ENCODE measurements at places on chromosomes 3 and 15.

DNA sequence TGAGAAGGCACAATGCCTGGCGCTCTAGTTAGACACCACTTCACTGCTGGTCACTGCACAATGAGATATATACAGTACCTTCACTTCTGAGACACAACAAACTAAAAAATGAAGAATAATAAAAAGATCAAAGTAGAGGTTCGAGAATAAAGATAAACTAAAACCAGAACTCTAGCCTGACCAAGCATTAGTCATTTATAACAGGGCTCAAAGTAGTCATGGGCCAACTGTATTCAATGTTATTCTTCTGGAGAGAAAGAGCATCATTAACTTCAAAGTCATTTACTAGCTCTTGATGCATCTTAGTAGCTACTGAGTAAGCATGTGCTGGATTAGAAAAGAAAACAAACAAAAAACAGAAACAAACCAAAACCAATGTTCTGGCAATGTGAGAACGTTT, 145.2 kb downstream of the SSR3 start:
- no peak for DNase-seq

- DNase-seq: no peak
These were observed 1.0 kb downstream of the GLYCTK start for GRCh38 chr3:52288674-52289073.

- DNase-seq: no peak
These were observed 10.9 kb downstream of the FAM81A start for GRCh38 chr15:59448871-59449270.

- no peak for DNase-seq
These were observed 110.4 kb downstream of the C3orf70 start for GRCh38 chr3:185042312-185043050.

GRCh38 chr3:100044369-100044768, 69.9 kb downstream of the FILIP1L start:
- DNase-seq: no peak

DNA sequence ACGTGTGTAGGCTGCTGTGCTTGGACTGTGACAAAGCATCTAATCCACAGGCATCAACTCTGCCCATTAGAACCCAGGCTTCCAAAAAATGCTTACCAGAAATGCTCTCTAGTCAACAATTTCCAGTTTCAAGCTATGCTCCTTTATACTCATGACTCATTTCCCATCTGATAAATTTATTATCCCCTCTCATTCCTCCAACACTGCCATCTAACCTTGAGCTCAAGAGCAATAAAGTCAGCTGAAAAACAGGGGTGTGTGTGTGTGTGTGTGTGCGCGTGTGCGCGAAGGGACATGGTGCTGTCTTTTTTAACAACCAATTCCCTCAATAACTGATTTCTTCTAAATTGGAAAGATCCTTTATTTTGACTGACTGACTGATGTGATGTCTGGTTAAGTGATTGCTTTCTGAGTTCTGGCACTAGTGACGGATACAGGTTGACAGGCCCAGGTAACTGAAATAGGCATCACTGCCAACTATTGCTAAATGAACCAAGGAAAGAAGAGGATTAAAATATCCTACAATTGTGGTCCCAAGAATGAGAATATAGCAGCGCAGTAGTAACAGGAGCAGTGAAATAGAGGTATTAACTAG, 405.5 kb downstream of the ZNF385D start:
- no peak for DNase-seq

DNA sequence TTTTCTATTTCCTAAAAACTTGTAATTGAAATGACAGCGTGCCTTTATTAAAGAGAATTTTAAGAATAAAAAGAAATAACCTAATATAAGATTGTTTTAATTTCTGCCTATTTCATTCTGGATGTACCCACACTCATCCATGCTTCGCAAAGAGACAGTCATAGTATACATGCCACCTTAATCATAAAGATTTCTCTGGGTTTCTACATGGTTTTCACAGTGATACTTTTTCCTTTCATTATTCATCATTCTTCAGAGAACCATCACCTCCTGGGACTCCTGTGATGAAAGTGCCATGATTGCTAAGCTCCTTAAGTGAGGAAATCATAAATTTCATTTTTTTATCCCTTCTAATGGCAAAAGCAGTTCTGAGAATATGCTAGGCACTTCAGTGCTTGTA, 4.3 kb upstream of the CCR8 start:
- no peak for DNase-seq

DNA sequence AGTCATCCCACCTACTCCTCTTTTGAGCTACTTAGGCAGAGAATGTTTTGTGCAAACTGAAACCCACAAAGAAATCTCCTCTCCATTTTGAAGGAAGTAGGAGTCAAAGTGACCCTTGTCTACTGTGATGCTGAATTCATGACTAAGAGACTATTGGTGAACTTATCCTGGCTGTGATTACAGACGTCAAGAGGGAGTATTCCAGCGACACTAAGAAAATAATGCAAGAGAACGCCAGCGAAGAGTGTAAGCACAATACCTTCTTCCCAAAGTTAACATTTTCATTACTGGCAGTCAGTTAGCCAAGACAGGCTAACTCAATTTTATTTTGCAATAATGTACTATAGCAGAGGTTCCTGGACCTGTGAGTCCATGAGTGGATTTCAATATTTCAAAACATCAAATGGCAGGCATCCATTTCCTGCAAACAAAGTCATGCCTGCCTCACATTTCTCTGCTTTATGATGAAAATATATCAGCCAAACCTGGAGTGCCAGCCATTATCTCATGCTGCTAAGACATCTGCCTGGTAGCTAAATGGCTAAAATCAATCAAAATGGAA, 59.0 kb downstream of the CTNNB1 start:
- DNase-seq: no peak

- no peak for DNase-seq
These were observed 824.6 kb upstream of the SEMA6D start for GRCh38 chr15:46892621-46893160.

DNA sequence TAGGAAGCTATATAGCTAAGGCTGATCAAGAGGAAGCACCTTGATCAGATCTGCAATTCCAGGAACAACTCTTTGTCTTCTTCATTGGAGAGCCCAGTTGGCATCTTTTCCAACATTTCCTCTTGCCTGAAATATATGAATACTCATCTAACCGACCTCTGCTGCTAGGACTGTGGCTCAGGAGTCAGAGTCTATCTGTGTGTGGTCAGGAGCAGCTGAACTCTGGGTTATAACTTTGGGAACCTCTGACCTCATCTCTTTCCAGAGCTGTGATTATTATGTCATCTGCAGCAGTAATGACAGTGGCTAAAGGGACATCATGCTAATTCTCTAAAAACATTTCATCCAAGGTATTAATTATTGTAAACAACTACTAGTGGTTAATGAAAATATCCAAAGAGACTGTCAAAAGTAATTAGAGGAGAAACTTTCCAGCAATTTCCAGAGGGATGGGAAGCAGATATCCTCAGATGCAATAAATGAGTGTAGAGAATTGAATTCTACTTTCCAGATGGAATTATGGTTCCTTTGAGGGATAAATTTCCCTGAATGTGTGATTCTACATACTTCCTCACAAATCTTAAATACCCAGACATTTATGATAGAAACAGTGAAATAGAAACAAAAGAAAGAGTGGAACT, 11.5 kb upstream of the SPINK8 start:
- no peak for DNase-seq

- no peak for DNase-seq
These were observed 289 bp upstream of the TFDP2 start for GRCh38 chr3:142149673-142149992.

DNA sequence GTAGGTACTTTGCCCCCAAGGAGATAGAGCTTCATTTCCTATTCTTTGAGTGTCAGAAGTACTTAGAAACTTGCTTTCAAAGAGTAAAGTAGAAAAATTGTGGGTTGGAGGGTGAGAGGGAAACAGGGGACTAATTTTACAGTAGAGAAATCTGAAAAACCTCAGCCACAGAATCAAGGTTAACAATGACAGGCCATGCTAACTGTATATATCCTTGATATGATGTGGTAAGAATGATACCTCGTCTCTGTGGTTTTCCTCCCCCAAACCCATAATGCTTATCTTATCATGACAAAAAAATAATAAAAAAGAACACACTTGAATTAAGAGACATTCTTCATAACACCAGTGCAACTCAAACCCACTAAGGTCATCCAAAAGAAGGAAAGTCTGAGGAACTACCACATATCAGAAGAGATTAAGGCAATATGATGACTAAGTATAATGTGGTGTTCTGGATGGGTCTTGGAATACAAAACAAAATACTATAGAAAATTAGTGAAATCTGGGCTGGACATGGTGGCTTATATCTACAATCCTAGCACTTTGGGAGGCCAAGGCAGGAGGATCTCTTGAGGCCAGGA, 360.4 kb downstream of the ULK4 start:
- DNase-seq: no peak

DNA sequence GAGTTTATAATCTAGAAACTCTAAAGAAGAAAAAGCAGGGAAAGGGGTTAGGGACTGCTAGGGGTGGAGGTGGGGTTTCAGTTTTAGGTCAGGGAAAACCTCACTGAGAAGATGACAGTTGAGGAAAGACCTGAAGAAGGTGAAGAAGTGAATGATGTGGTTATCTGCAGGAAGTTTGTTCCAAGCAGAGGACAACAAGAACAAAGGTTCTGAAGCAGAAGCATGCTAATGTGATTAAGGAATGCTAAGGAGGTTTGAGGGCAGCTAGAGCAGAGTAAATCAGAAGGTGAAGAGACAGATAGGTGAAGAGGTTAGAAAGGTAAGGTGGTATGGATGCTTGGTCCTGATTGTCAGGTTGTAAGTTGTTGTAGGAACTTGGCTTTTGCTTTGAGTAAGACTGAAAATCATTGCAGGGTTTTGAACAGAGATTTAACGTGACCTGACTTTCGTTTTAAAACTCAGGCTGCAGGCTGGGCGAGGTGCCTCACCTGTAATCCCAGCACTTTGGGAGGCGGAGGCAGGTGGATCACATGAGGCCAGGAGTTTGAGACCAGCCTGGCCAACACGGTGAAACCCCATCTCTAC, 8.6 kb downstream of the OXSR1 start:
- DNase-seq: no peak

DNA sequence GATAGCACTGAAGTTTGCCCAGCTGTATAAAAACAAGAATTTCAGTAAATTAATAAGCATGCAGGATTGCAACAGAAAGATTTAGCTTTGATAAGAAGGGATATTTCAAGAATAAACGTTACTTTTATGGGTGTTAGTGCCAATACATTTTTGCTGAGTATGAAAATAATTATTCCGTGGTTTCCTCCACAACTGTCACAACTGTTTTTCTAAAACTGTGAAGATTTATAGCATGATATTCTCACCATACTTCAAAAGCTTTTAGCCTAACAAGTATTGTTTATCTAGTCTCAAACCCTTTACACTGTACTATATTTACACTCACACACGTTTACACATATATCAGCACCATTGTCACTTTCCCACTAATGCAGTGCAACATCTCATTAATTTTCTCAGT, 200.5 kb downstream of the TPRG1 start:
- no peak for DNase-seq

DNA sequence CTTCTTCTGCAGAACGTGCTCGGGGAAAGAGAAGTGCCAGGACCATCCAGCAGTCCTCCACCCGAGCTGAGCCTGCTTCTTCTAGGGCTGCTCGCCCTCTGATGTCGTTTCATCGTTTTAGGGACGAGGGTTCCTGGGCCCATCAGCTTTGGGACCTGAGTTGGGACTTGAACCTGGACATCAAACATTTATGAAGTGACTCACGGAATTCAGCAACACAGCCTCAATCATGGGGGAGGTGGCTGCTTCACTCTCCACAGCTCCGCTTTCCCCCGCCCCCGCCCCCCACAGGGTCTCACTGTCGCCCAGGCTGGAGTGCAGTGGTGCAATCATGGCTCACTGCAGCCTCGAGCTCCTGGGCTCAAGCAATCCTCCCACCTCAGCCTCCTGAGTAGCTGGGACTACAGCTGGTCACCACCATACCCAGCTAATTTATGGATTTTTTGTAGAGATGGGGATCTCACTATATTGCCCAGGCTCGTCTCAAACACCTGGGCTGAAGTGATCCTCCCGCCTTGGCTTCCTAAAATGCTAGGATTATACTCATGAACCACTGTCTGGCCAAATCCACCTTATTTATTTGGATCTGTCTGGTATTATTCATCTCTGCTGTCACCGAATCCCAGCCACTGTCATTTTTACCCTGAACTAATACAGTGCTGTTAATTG, 725 bp upstream of the SCAMP2 start:
- no peak for DNase-seq

- DNase-seq: no peak
These were observed 748 bp downstream of the CCNL1 start for GRCh38 chr3:157159037-157159761.

- DNase-seq: no peak
These were observed 51.8 kb downstream of the ATP2B2 start for GRCh38 chr3:10453431-10454163.

DNA sequence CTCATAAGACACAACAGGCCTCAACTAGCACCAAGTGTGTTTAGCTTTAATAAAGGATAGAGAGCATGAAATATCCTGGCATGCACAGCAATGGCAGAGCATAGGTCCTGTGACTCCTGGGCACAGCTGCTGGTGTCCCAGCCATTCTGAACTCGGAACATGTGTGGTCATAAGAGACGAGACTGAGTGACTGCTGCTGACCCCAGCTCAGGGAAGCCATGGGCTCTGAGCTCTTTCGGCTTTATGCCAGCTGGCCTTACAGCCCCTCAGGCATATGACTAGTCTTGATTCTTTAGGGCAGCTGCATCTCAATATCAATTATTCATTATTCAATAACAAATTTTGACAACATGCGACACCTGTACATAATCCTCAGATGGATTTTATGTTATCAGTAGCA, 62.4 kb upstream of the TOPAZ1 start:
- DNase-seq: no peak

DNA sequence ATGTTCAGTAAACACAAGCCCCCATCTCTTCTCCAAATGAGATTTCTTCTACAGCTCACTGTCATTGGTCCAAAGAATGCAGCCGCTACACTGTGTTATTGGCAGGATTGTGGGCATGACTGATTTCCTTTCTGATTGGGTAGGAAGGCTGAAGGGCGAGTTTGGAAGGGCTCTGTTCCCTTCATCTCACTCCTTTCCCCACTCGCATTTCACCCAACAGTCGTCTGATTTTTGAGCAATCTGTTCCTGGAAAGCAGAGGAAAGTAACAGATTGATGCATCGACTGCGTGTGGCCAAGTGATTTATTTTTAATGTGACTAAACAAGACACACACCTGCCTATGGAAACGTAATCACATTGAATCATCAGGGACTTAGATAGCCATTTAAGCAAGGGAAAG, 55.5 kb downstream of the NOX5 start:
- no peak for DNase-seq

GRCh38 chr15:76514282-76514681, 177.7 kb downstream of the ISL2 start:
- DNase-seq: no peak

DNA sequence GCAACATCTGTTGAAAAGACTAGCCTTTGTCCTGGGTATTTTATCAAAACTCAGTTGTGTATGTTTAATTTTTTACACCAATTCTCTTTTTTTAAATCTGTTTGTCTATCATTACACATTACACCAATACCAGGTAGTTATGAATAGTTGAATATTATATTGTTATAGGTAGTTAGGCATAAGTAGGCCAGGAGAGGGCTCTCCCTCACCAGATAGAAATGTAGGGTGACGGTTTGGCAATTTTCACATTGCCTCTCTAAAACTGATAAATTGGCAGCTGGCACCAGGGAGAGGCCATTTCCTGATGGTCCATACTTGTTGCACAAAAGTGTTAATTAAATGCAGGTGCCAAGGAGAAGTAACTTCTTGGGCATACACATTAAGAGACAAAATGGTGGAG, 483.1 kb upstream of the EPHA6 start:
- no peak for DNase-seq

- DNase-seq: no peak
These were observed 62.9 kb upstream of the NR2E3 start for GRCh38 chr15:71747128-71748083.
